ENCODE measurements at places on chromosomes 16 and 17. TPM values are rescaled to one million over a fixed set of nuclear protein-coding genes. Genes with fewer than 3 reads are reported as not detected.

DNA sequence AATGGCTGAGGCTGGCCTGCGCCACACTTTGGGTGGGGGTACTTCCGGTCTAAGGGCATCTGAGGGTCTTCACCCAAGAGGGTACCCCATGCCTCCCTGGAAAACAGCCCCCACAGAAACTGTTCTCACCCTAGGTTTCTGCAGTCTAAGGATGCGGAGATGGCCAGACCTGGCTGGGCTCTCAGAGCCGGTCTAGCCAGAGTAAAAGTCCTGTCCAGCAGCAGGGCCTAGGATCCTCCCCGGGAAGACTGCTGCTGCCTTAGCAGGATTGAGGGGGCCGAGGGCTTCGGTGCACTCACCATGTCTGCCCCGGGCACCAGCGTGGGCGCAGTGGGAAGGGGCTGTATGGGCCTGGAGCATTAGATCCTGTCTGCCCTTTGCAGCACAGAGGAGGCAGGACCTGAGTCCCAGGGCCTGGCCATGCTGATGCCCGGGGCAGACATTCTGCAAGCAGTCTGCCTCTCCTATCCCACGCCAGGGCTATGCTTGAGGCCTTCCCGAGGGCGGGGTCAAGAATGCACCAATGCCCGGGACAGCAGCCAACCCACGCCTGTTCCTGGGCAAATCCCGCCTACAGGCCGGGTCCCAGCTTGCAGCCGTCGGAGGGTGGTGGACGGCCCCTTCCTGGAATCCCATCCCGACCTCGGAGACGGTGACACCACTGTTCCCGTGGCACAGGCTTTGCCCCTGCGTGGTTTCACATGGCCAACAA, 54.7 kb downstream of the CBFA2T3 start:
- peak; percentile 45 for DNase-seq

DNA sequence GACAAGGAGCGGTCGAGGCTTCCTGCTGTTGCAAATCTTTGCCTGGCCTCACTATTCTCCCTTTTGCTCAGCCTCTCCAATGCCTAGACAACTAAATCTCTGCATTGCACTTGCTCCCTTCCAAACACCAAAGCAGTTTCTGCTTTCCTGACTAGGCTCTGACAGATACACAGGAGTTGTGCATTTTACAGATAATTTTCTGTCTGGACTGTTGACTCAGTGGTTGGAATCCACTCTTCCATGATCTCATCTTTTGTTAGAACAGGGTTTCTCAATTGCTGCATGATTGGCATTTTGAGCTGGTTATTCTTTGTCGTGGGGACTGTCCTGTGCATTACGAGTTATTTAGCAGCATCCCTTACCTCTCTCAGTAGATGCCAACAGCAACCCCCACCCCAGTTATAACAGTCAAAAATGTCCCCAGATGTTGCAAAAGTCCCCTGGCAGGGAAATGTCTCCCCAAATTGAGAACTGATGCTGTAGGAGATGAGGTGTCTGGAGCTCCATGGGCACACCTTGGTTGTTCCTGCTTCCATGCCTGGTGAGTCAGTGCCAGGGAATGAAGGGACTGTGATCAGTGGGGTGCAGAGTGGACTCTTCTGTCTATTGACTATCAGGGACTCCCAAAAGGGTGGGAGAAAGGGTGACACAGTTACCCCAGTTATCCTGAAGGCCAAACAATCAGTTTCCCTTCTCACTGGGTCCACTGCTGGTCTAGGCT, 557.4 kb upstream of the PSMD7 start:
- DNase-seq = no peak

DNA sequence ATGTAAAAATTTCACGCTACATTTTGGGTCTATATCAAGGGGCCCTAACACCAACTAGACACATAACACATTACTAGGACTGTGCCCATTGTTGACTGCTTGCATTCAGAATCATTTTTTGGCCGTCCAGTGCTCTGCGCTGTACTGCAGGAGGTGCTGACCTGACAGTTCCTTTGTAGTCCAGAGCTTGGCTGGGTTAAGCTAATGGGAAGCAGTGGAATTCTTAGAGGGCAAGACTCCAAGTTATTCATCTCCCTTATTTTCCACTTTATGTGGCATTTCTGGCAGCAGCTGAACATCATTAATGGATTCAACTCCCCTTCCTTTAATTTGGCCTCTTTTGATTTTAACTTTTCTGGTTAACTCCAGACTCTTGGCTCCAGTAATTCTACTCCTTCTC, 351.7 kb downstream of the CDH8 start:
- no peak for DNase-seq

DNA sequence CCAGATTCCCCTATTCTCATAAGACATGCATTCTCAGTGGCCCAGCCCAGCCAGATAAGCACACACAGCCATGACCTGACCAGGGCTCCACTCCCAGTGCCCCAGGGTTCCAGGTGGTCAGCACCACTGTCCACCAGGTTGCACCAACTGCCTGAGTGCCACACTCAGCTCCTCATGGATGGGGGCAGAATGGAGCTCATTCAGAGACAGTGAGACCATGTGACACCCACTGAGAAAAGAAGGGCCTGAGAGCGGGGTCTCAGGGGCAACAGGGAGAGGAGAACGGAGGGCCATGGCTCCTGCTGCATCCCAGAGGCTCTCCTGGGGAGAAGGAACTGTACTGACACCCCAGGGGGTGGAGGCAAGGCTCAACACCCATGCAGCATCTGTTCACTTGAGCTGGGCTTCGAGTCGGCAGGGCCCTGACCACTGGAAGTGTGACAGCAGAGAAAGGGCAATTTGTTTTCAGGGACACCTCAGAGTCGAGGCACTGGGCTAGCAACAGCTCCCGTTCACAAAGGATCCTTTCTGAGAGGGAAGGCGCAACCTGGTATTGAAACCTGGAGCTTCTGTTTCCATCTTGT, 18.7 kb upstream of the SLC38A8 start:
- DNase-seq = no peak

- DNase-seq = peak; percentile 12
These were observed 12.2 kb downstream of the EVPL start for GRCh38 chr17:76014925-76015261.

DNA sequence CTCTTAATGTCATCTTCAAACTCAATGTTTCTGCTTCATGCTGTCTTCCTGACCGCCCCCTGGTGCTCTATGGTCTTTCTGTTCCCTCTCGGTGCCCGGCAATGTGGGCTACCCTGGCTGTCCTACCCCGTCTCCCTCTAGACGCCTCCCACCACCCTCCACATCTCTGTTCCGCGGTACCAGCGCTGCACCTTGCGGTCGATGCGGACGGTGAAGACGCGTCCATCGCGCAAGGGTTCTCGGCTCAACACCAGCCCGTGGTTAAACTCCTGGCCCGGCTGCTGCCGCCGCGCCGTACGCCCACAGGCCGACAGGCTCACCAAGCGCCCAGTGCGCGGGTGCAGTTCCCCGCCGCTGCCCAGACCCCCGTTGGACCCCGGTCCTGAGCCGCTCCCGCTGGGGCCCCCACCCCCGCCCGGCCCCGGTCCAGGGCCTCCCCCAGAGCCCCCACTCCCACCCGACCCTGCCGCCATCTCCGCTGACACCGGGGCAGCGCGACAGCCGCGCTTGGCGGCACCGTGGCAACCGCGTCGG, at the start of gene NEURL4:
Gene NEURL4, minus strand, starts transcription at position 496 of the 534 bp plus-strand sequence. Its CDS starts 23 bp downstream, at position 473.
- peak; percentile 32 for DNase-seq

Gene NPIPB9
- total RNA-seq = not detected

Gene LGALS9C
- not detected for total RNA-seq

- DNase-seq = no peak
These were observed 504.6 kb downstream of the HS3ST4 start for GRCh38 chr16:26196310-26196709.

Gene SLFN12L
- not detected for total RNA-seq

Data from RPMI7951 (cell line).